ENCODE measurements at places on chromosomes 7 and 10.

GRCh38 chr7:137001478-137001877 is 133.0 kb downstream of the CHRM2 start:
- no peak for DNase-seq

- no peak for DNase-seq
Observed at GRCh38 chr10:13110908-13111307, 10.9 kb downstream of the OPTN start.

DNA sequence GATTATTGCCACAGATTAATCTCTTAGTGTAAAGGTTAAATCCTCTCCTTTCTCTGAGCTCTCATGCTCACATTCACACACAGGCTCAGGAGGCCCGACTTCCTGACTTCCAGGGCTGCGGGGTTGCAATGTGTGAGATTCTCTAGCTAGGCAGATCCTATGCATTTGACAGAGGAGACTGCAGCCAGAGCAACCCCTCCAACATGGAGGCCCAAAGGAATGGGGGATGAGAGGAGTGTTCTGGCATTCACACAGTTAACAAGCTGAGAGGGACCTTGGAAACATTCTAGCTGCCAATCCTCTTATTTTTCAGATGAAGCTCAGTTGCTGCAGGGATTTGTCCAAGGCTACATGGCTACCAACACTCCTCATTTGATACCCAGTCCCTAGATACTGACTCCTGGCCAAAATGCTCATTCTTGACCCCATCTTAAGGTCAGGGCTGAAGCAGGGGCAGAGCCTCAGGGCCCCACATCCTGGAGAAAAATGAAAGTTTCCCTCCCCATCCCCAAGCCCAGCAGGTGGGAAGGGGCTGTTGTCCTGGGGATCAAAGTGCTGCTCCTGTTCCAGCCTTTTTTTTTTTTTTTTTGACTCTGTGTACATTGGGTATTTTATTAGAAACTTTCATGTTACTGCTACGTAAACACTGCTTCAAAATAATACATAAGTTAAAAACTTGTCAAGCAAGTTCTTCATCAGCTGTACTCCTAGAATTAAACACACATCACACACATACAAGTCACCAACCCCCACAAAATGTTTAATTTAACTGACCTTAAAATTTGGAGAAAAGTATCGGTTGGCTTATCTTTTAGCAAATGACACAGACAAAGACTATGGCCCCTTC is 325.6 kb downstream of the PLXNA4 start:
- DNase-seq, result no peak

- no peak for DNase-seq
Observed at GRCh38 chr7:108322046-108322445, 134.2 kb downstream of the NRCAM start.

GRCh38 chr7:132488634-132489302 is 87.5 kb downstream of the PLXNA4 start:
- DNase-seq, result no peak

DNA sequence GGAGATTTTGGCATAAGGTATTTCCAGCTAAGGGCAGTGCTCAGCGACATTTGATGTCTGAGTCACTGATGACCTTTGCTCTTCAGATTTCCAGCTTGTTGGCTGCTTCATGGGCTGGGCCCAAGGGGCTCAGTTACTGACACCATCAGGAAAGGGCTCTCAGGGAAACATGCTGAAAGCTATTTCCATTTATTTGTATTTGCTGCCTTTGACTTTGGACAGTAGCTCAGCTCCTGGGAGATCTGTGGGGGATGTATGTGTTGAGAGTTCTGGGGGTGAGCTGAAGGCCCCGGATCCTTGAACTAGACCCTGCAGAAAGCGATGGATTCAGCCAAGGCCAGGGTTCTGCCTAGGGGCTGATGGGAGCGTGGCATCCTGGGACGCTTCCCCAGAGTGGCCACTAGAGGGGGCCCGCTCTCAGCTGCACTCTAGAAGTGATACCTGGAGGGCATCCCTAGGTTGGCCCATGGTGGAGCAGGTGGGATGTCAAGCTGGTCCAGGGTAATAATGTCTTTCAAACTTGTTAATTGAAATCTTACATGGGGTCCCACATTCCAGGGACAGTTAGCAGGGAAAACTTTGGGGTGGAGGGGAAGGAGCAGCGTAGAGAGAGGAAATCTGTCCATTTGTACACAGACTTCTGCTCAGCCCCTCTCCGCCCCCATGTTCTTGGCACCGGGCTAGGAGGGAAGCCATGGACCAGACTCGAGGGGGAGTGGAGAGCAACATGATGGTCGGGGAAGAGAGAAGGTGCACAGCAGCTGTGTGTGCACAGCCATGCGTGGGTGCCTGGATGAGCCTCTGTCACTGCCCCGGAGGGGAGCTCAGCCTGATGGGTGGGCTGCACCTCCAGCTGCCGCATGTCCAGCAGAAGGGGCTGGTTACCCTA is 3.0 kb upstream of the BTBD16 start:
- peak; percentile 36 for DNase-seq

GRCh38 chr10:81157681-81158080 is 620.0 kb downstream of the SH2D4B start:
- DNase-seq, result no peak

DNA sequence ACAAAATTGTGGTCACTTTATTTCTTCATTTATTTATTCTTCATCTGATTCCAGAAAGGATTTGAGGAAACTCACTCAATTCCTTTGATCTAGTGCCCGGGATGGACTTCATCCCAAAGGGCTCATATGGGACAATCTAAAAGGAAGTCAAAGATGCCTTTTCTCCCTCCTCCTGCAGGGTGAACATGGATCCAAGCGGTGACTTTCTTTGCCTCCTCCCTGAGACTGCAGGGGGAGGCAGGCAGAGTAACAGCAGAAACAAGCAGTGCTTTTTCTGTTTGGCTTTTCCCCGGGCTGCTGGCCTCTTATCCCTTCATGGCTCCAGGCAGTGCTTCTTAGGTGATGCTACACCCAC is 10.0 kb upstream of the DNMBP start:
- no peak for DNase-seq

GRCh38 chr7:151571471-151571870 is 51.8 kb upstream of the RHEB start:
- no peak for DNase-seq

DNA sequence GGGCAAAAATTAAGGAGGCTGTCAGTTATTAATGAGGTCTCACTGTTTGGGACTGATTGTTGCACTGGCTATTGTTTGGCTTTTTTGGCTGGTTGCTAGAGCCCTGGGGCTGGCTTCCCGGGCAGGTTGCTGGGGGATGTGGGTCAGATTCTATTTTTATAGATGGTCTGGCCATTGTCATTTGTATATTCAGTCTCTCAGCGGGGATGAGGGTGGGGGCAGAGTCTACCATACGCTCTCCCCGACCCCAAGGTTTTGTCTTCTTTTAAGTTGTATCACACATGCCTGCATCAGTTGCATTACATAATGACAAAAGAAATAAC is 84.3 kb upstream of the GRB10 start:
- DNase-seq, result no peak
